HFF-Myc (cell line): ENCODE measurements at places on chromosomes 2 and 18.

- no peak for DNase-seq
Measured at GRCh38 chr2:170276925-170277629, 99.1 kb downstream of the MYO3B start.

DNA sequence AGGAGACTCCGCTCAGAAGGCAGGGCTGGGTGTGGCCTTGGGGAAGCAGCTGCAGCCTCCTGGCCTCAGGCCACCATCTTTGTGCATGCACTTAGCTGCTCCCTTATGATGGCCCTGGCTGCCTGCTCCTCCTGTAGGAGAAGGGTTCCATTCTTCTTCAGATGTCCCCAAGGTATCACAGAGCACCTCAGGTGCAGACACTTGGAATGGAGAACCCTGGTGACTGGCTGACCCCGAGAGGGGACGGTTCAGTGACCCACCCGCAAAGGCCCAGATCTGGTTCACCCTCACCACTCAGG lies 9.6 kb downstream of the GPAT2 start:
- DNase-seq = no peak

DNA sequence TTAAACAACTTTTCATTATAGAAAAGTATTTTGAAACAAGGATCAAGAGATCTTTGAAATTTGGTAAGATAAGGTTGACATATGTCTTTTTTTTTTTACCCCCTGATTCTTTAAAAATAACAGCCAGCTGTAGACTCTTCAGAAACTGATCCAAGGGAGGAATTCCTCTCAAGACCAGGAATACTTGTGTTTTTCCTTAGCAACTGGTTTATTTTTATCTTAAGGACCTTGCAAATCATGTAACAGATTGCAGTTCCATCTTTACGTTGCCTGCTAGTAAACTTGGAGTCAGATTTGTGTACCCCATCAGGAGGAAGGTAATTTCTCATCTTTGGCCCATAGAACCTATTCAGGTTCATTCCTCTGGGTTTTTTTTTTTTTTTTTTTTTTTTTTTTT lies 71.6 kb downstream of the BOLA3 start:
- DNase-seq = no peak

GRCh38 chr2:61898810-61899209 lies 6.7 kb upstream of the COMMD1 start:
- no peak for DNase-seq

GRCh38 chr2:197158591-197159550 lies 151.7 kb downstream of the ANKRD44 start:
- no peak for DNase-seq

- DNase-seq = peak; percentile 74
Measured at GRCh38 chr2:20291106-20291564, 59.5 kb downstream of the PUM2 start.

DNA sequence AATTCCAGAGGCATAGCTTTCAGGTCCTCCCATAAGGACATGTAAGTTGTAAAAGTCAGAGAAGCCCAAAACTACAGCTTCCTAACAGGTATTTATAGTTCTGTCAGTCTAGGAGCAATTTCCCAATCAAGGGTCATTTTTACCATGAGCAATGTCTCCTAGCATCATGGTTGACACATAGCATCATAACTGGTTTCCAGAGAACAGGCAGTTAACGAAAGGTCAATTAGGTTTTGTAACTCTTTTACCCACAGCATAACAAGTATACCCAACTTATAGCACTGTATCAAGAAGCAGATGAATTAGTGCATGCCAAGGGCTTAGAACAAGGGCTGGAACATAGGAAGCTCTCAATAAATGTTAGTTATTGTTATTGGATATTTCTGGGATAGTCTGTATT lies 110.1 kb downstream of the MREG start:
- DNase-seq = no peak

- DNase-seq = no peak
Measured at GRCh38 chr2:42523341-42523740, 29.6 kb upstream of the KCNG3 start.

DNA sequence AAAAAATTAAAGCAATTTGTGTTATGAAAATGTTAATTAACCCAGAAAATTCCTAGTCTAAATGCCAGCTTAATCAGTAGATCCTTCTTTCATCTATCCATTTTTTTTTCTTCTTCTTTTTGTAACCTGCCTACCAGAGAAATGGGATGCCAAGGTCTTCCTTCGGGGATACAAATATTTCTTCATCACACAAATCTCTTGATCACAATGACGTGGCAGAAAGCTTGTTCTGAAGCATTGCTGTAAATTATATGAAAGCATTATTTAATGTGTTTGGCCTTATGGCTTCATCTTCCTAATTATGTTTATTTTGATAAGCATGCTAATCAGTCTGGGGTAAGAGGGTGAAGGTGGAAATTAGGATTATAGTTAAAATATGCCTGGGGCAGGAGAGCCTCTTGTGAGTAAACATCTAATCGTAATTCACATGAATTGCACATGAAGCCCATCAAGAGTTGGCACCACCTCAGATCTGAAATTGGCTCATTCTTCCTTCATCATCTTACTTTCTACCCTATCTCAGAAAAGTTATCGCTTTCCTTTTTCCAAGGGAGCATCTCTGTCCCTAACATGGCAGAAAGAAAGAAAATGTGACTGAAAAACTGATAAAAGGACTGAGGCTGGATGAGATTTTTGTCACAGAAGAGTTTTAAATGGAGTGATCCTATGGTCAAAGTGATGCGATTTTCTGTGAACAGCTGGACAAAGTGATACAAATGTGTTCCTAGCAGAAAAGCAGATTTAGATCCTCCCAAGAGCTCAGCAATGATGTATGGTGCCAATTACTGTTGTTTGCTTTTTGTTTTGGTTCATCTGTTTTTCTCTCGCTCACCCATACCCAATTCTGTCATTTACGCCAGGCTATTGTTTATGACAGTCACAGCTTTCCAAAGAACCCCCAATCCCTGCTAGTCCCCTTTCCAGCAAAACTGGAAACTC lies 76.9 kb upstream of the PMAIP1 start:
- DNase-seq = no peak

- DNase-seq = no peak
Measured at GRCh38 chr2:157760949-157761348, 115.2 kb downstream of the ACVR1 start.

DNA sequence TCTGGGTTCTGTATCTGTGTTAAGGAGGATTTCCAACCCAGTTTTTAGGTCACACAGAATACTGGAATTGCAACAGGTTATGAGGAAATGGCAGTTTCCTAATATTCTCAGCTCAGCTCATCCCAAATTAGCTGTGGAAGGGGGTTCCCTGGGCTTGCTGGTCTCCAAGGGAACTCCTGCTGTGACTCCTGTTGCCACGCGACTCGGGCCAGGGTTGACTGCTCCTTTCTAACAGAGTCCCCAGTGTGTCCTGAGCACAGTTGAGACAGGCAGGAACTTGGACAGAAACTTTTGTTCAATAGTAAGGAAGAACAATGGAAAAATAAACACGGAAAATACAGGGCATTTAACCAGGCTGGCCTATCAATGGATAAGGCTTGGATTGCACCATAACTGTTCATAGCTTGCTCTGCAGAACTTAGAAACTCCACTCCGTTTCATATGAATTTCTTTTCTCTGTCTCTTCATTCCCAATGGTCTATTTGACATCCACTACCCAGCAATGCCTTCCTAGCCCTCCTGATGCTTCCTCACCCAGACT lies 3.8 kb upstream of the ROCK2 start:
- DNase-seq = no peak

- DNase-seq = peak; percentile 29
Measured at GRCh38 chr18:21194871-21195771, 46.9 kb upstream of the GREB1L start.

GRCh38 chr2:198483051-198483450 lies 678.7 kb downstream of the PLCL1 start:
- DNase-seq = no peak

DNA sequence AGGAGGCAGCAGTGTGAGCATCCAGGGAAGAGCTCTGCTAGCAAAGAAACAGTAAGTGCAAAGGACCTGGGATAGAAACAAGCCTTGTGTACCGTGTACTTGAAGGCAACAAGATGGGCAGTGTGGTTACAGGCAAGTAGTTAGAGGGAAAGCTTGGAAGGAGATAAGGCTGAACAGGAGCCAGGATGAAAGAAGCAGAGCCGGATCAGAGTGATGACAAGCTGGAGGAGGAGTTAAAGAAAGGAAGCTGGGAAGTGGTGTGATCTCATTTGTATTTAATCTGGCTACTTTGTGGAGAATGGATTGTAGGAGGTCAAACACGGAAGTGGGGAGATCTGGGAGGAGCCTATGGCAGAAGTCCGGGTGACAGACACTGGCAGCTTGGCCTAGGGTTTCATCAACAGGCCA lies 44.7 kb upstream of the VPS54 start:
- DNase-seq = no peak

DNA sequence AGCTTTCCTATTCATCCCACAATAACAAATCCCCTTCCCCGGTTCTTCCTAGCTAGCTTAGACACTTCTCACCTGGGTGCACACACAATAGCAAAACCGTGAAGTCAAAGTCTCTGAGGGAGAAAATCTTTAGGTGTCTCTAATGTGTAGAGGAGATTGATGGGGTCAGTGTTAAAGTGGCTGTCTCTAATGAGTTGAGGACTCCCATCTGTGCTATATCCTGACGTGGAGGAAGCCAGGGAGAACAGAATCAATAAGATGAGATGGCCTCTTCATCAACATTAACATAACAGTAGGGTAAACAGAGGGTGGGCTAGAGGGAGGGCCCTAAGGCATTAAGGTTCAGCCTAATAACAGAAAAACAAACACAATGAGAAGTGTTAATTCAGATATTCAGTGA lies 120.4 kb downstream of the SLC5A7 start:
- DNase-seq = no peak

DNA sequence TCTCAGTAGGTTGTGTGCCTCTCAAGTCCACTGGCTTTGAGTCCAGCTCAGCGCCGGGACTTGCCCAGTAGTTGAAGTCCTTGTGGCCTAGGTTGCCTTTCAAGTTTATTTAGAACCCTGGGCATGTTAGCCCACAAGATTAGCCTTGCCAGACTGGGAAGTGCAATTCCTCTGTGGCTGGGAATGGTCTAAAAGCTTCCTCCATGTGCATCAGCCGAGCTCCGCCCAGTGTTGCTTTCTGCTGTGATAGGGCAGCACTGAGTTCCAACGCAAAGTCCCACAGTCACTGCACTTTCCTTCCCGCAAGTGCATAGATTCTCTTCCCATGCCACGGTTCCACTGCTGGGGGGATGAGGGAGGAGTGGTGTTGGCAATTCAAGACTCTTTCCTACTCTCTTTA lies 308.9 kb upstream of the THUMPD2 start:
- DNase-seq = no peak

- no peak for DNase-seq
Measured at GRCh38 chr2:115036818-115037217, 594.4 kb downstream of the DPP10 start.

DNA sequence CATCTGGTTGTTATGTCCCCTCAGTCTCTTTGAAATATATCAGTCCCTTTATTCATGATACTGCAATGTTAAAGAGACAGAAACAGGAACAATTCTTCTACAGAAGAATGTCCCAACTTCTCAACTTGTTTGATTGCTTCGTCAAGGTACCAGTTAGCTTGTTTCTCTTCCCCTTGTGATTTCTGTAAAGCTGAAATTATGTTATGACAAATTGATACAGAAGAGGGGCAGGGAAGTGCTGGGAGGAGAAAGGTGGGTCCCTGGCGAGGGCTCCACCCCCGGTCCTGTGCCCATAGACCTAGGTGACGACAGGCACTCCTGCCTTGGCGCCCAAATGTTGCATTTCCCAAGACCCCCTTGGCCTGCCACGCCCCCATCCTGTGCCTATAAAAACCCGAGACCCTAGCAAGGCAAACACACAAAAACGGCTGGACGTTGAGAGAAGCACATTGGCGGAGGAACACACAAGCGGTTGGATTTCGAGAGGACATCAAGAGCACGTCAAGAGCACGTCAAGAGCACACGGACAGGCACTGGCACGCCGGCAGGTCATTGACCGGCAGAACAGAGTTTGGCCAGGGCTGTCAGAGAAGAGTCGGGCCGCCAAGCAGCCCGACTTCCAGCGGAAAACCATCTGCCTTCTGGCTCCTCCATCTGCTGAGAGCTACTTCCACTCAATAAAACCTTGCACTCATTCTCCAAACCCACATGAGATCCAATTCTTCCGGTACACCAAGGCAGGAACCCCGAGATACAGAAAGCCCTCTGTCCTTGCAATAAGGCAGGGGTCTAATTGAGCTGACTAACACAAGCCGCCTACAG lies 11.5 kb upstream of the RTN4 start:
- DNase-seq = no peak

GRCh38 chr2:155456222-155456621 lies 757.7 kb downstream of the KCNJ3 start:
- no peak for DNase-seq

- DNase-seq = no peak
Measured at GRCh38 chr18:28365411-28365831, 188.5 kb upstream of the CDH2 start.

DNA sequence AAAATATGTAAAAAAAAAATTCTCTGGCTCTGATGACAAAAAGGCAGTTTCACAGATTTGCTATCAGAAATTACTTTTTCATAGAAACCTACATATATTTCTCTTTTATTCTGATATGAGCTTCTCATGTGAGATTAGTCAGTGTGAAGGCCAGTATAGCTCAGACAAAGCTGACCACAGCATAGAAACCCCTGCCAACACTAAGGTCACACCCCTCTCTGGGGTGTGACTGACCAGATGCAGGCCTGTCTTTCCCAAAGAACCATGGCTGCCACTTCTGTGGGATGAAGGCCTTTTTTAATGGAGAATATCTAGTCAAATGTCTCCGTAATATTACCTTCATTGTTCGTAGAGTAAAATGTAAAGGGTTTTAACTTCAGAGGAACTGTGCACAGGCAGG lies 330.3 kb upstream of the KCNJ3 start:
- DNase-seq = no peak

GRCh38 chr2:240325016-240326007 lies 110.2 kb upstream of the GPC1 start:
- no peak for DNase-seq

- no peak for DNase-seq
Measured at GRCh38 chr2:109607766-109608165, 6.0 kb downstream of the SEPTIN10 start.

GRCh38 chr2:71689393-71689792 lies 236.0 kb downstream of the DYSF start:
- no peak for DNase-seq

GRCh38 chr2:30252723-30253701 lies 21.7 kb downstream of the LBH start:
- no peak for DNase-seq

DNA sequence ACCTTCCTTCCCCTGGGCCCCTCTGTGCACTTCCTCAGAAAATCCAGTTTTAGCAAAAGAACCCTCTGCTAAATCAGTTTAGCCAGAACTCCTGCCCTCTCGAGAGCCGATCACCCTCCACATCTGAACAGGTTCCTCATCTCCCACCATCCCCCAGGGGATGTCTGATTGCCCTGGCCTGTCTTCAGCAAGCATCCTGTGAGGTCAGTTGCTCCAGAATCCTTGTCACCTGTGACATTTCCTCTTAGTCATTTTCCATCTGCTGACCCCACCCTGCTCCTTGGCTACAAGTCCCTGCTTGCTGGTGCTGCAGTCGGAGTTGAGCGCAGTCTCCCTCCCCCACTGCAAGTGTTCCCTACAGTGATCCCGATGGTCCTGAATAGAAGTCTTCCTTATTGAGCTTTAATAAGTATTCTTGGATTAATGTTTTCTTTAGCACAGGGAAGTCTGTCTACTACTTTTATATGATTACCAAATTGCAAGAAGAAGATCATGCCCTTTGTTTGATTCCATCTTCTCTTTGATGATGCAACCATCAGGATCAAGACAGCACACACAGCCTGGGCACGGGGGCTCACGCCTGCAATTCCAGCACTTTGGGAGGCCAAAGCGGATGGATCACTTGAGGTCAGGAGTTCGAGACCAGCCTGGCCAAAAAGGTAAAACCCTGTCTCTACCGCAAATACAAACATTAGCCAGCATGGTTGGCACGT lies 30.9 kb upstream of the UBE2F start:
- no peak for DNase-seq
